ENCODE measurements at places on chromosomes 5 and 9. TPM values are rescaled to one million over a fixed set of nuclear protein-coding genes. Genes with fewer than 3 reads are reported as not detected.

The NRG2 gene
- total RNA-seq: 3.5 TPM

GRCh38 chr9:109036744-109037680 lies 23.7 kb upstream of the CTNNAL1 start:
- no peak for DNase-seq

The RAI14 gene
- 2.4 TPM for total RNA-seq

DNA sequence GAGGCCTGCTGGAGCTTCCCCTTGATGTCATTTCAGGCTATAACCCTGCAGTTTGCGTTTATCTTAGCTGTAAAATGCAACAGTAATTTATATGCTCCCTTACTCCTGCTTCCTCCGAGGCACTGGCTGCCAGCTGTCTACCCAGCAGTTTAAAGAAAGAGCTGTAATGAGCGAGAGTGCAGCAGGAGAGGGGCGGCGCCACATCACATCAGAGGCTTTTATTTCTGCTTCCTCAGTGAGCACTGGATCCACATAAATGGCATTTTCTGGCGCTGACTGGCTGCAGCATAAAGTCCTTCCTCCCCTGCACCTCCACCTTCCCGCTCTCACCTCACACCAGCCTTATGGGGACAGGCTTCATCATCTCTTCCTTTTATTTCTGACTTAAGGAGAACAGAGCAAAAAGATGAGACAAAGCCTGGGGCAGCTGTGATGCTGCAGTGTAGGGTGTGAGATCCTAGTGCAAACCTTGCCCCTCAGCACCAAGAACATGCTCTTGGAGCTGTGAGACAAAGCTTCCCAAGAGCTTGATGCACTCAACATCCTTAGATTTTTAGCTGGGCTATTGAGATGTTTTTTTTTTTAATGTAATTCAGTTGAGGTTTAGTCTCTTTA lies 829.6 kb upstream of the ZNF608 start:
- no peak for DNase-seq

The PCDHGB5 gene
- total RNA-seq: 4.3 TPM

GRCh38 chr5:103569313-103570060 lies 6.9 kb upstream of the NUDT12 start:
- DNase-seq: no peak

GRCh38 chr9:93569621-93570174 lies 6.7 kb upstream of the PHF2 start:
- DNase-seq: no peak

- no peak for DNase-seq
These were observed 107.4 kb upstream of the LHFPL2 start for GRCh38 chr5:78755822-78756429.

DNA sequence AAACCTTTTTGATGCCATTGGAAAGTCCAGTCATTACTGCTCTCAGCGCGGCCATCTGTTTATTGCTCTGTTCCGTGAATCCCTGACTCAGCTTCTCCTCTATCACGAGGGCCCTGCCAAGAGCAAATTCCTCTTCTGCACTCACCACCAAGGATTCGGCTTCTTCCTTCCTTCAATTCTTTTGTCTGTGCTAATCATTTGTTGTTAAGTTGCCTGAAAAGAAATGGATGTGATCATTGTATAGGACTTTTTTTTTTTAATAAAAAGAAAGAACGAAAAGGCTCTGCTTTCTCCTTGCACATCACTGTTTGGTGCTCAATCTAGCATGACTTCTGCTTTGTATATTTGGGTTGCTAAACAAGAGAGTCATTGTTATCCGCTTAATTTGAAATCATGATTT lies 128.7 kb upstream of the PIK3R1 start:
- no peak for DNase-seq

- DNase-seq: no peak
These were observed 640.0 kb downstream of the RAB3C start for GRCh38 chr5:59222687-59223511.

GRCh38 chr9:132238026-132238972 lies 76.4 kb downstream of the NTNG2 start:
- DNase-seq: no peak

The CANX gene
- 285 TPM for total RNA-seq

- DNase-seq: no peak
These were observed 304.7 kb downstream of the GABRG2 start for GRCh38 chr5:162372256-162372655.

The ARHGEF37 gene
- 29.3 TPM for total RNA-seq

GRCh38 chr9:101432171-101432570 lies 3.4 kb downstream of the ALDOB start:
- DNase-seq: no peak

GRCh38 chr5:176629853-176630680 lies at the start of the genes EIF4E1B and SNCB:
TSS of gene EIF4E1B (plus strand) at chr5:176630675. CDS start at chr5:176642788, 12,113 bp downstream.
TSS of gene SNCB (minus strand) at chr5:176630534. CDS start at chr5:176629654, 880 bp downstream.
- no peak for DNase-seq

The SPATA31E1 gene
- total RNA-seq: not detected

The FXN gene
- total RNA-seq: 17.9 TPM

GRCh38 chr9:94164806-94165549 lies 80.7 kb downstream of the PTPDC1 start:
- no peak for DNase-seq

GRCh38 chr9:17760250-17760649 lies 181.4 kb downstream of the SH3GL2 start:
- DNase-seq: no peak

- DNase-seq: no peak
These were observed 715 bp upstream of the RPS6 start for GRCh38 chr9:19380826-19381075.

GRCh38 chr5:116557669-116558271 lies 16.9 kb downstream of the SEMA6A start:
- DNase-seq: no peak

The FOXD1 gene
- 0.94 TPM for total RNA-seq

- no peak for DNase-seq
These were observed 604.8 kb downstream of the BNC2 start for GRCh38 chr9:16265688-16266087.

- no peak for DNase-seq
These were observed 139.0 kb upstream of the SLC27A6 start for GRCh38 chr5:128826275-128826674.

DNA sequence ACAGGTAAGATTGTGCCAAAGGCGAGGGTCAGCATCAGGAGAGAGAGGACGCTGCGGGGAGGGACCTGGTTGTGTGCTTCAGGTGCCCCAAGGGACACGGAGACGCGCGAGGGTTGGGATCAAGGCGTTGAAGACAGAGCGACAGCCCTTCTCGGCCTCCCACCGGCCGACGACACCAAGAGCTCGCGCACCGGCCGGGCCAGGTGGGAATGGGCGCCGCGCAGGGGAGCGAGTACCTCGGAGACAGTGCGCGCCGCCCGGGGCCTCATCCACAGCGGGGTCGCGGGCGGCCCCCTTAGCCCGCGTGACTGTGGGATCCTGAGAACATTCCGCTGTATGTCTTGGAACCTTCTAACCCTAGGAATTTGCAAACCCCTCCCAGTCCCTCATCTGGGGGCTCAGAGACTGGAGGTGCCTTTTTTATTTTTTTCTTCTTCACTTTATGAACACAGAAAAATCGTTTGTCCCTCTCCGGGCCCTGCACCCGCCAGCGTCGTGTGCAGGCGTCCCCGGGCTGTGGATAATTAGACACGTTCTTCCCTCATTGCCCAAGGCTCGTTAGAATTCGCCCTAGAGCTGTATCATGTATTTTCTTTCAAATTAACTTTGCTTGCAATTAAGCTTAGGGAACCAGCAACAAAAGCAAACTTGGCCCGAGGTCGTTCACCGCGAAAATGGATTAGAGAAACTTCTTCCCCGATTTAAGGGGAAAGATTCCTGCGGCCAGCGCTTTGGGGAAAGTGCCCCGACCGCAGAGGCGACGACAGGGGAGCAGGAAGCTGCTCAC lies 4.8 kb downstream of the FOXE1 start:
- DNase-seq: no peak

- no peak for DNase-seq
These were observed 11.3 kb upstream of the GRHPR start for GRCh38 chr9:37410969-37411785.

The CCL27 gene
- not detected for total RNA-seq

GRCh38 chr9:131704988-131705387 lies 34.9 kb downstream of the RAPGEF1 start:
- no peak for DNase-seq

The FCN1 gene
- total RNA-seq: 1.1 TPM

GRCh38 chr9:35730486-35730854 lies 1.5 kb downstream of the TLN1 start:
- no peak for DNase-seq

- no peak for DNase-seq
These were observed 148.9 kb downstream of the ENC1 start for GRCh38 chr5:74491586-74491985.

- DNase-seq: peak; percentile 76
These were observed 9.1 kb downstream of the UBAC1 start for GRCh38 chr9:135951889-135952663.

The FTMT gene
- not detected for total RNA-seq

The WNK2 gene
- total RNA-seq: 35.5 TPM

DNA sequence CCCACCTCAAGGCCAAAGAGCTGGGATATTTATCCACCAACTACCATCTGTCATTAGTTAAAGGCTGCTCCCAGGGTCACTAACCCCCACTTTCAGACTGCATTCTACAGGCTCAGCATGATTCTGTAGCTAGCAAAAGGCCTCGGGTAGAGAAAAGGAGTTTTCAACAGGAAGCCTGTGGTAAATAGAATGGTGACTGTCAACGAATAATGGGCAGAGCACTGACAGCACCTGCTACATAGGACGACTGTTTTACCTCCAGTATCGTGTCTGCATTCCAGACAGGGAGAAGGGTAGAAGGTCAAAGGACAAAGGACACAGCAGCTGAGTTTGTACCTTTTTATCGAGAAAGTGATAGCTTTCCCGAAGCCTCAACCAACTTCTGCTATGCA lies 20.3 kb downstream of the MFAP3 start:
- no peak for DNase-seq

DNA sequence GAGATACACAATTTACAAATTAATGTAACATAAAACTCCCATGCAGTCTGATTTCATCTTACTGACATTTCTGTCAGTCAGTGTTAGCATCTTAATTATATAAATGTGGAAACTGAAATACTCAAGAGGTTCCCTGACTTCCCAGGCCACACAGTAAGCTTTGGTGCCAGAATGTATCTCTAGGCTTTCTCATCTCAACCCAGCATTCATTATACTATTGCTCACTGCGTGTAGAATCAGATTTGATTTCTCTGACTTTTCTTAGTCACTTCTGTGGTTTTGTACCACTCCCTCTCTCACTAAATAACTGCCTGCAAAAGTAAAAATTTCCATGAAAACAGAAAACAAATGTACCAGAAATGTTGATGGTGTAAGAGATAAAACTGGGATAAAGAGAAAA lies 31.7 kb upstream of the CDKN2B start:
- no peak for DNase-seq

The SPINK1 gene
- total RNA-seq: 3.0 TPM

DNA sequence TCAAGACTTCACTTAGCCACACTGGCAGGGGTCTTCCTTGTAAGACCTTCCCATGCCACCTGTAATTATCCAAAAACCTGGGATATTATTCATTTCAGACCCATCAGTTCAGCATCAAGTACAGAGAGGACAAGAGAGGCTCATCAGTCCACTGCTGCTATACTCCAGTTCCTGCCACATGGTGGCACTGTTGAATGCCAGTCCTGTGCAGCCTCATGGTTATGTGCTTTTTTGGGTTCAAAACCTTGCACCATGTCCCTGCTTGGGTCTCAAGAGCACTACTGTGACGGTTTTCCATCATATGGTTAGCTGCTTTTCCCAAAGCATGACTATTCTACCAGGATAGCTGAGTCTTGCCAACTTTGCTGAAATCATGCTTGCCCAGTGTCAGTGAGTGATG lies 8.5 kb downstream of the PTGS1 start:
- no peak for DNase-seq

The ARL14EPL gene
- total RNA-seq: not detected

- no peak for DNase-seq
These were observed 223.0 kb downstream of the IRX1 start for GRCh38 chr5:3818624-3819023.

- DNase-seq: no peak
These were observed 65.6 kb upstream of the SARDH start for GRCh38 chr9:133803745-133804144.

- DNase-seq: no peak
These were observed 529.3 kb downstream of the BNC2 start for GRCh38 chr9:16341177-16341576.

DNA sequence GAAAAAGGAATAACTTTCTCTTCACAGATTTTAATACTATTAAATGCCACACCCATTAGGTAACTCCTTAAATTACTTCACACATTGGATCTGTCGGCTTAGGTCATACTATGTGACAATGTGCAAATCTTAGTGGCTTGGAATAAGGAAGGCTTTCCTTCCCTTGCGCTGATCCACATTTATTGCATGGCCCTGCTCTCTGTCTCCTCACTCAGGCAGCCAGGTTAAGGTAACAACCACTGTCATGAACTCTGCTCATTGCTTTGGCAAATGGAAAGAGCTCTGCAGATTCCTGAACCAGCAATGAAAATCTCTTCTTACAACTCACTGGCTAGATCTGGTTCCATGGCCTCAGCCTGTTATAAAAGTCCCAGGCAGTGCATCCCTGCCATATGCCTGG lies 121.9 kb upstream of the NFIB start:
- no peak for DNase-seq

DNA sequence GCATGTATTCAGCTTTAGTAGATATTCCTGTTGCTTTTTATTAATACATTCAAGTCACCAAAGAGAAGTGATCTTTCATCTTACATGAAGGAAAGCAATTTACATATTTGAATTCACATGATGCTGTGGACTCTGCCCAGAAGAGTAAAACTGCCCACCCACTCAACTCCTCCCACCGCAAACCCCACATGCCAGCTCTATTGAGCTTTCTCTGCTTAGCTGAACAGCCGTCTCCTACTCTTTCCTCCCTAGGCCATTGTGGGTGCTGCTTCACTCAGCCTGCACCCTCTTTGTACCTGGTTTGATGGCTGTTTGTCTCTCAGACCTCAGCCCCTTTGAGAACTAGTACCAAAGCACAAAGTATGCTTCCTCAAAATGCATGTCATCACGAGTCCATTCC lies 48.4 kb upstream of the MAP3K1 start:
- DNase-seq: no peak

The SSBP2 gene
- 25.3 TPM for total RNA-seq

DNA sequence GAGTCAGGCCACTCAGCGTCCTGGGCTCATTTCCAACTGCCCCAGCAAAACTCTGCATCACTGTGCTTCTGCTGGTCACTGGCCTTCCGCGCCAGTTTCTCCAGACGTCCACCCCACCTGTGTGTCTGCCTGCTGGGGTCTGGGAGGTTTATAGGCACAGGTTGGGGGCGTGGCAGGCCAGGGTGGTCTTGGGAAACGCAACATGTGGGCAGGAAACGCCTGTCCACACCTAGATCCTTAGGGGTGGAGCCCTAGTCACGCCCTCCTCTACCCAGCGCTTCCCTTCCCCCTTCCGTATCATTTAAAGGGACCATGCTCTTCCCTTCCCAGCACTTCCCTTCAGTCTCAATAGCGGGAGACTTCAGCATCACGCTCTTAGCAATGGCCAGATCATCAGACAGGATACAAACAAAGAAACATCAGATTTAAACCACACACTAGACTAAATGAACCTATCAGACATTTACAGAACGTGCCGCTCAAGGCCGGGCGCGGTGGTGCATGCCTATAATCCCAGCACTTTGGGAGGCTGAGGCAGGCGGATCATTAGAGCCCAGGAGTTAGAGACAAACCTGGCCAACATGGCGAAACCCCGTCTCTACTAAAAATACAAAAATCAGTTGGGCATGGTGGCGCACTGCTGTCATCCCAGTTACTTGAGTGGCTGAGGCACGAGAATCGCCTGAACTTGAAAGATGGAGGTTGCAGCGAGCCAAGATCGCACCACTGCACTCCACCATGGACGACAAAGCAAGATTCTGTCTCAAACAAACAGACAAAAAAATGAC lies 11.8 kb upstream of the BTNL9 start:
- DNase-seq: no peak

The MYOZ3 gene
- 29.7 TPM for total RNA-seq

Measured in psoas muscle (tissue), 8 donors.